ENCODE measurements at places on chromosomes 4 and X. TPM values are rescaled to one million over a fixed set of nuclear protein-coding genes. Genes with fewer than 3 reads are reported as not detected.
A peak's percentile ranks its signal among the peaks of the same experiment; 100 is the strongest.

DNA sequence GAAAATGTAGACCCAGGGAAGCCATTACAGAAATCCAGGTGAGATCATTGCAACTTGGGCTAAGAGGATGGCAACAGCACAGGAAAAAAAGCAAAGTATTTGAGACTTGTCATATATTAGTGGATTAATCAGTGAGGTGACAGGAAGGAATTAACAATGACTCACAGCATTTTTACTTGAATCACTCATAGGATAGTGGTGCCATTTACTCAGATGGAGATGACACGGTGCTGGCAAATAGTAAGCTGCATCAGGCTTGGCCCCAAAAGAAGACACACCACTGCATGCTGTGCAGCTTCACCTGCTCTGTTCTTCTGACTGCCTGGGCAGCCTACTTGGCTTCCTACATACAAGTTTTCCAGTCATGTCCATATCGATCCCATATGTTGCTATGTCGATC lies 144.8 kb downstream of the FRYL start:
- DNase-seq, result no peak

GRCh38 chr4:176323511-176324160 lies 3.9 kb downstream of the SPCS3 start:
- no peak for DNase-seq

DNA sequence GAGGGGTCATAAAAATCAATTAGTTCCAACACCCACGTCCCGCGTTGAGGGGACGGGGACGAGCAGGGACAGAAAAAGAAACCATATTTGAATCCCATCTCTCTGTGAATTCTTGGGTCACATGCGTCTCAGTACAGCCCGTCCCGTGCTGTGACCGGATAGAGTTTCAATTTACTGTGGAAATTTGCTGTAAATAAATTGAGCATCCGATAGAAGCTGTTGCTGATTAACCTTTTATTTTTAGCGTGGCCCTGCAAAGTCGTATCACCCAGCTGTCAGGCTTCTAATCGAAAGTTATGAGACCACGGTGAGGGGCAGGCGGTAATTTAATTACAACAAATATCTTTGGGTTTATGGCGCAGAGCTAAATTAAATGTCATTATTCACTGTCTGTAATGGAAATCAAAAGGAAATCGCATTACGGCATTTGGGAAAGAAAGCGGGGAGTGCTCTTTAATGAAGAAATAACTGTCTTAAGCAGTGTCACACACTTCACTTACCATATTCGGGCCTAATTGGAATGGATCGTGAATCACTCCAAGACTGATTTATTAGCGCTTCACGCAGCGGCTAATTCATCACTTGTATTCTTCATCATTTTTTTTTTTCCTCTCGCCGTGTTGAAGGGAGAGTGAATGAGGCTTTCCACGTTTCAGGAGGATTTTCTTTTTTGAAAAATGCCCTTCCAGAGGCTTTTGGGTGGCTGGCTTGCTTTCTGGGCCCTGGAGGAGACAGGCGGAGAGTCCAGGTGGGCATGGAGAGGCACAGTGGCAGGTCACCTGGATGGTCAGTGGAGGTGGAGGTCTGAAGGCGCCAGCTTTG lies 7.3 kb downstream of the SHOX start:
- DNase-seq, result no peak

- DNase-seq, result no peak
Measured at GRCh38 chr4:110467400-110467799, 8.6 kb upstream of the ENPEP start.

- DNase-seq, result no peak
Measured at GRCh38 chr4:138634915-138635314, 380.7 kb upstream of the NOCT start.

SLC49A3 gene
- 6.9 TPM for total RNA-seq

- no peak for DNase-seq
Measured at GRCh38 chrX:627995-628394, 2.6 kb upstream of the SHOX start.

DNA sequence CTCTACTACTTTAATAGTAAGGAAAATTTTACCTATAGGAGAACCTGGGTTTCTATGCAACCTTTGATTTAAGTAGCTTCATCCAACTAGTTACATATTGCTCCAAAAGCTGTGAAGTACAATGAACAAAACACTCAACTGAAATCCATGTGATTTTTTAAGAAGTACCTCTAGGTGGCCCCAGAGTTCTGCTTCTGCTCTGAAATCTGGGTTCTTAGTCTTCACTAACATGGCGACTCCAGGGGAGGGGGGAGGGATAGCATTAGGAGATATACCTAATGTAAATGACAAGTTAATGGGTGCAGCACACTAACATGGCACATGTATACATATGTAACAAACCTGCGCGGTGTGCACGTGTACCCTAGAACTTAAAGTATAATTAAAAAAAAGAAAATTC lies 73.4 kb upstream of the MAGEB2 start:
- DNase-seq, result no peak

GRCh38 chrX:73964579-73964978 lies 339.4 kb upstream of the ZCCHC13 start:
- no peak for DNase-seq

DNA sequence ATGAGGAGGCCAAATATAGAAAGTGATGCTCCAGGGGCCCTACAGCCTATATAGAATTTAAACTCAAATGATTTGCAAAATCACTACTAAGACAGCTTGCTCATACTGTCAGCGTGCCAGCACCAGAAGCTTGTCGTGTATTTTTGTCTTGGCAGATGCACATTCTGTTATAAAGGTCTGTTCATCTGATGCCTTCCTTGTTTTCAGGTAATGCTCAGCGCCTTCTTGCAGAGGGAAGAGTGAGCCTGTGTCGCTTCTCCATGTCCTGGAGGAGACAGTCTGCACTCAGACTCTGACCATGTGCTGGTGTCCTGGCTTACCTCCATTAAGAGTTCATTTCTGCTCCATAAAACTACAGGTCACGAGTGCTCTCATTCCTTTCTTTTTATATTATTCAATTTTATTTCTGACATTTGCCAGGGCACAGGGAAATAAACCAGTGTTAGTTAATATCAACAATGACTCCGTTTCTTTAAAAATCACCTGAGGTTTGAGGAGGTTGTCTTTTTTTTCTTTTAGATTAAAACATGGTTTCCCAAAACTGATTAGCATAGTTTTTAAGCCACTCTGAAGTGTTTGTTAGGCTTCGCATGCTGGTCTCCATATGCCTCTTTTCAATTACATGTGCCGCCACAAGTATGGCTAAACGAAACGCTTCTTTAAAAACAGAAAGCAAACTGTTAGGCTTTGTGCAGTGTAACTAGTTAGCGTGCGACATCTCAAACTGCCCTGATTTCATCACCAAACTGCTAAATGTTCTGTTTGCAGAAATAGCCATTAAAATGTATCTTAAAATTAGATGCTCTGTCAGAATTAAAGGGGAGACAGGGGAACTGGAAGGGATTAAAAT lies 215.2 kb upstream of the GK2 start:
- DNase-seq, result no peak

DNA sequence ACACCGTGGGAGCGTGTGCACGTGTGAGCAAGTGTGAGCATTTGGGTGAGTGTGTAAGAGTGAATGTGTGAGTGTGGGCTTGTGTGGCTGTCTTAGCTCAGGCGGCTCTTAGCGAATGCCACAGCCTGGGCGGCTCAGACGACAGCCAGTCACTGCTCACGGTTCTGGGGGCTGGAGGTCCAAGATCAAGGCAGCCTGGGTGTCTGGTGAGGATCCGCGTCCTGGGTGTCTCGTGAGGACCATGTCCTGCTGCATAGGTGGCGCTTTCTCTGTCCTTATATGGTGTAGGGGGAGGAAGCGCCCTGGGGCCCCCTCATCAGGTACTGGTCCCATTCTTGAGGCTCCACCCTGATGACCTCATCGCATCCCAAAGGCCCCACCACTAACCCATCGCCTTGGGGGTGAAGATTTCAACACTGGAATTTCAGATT lies 4.5 kb downstream of the DOK7 start:
- no peak for DNase-seq

DDX53 gene
- not detected for total RNA-seq

GRCh38 chr4:10061650-10062415 lies 40.5 kb upstream of the SLC2A9 start:
- no peak for DNase-seq

RAB9B gene
- 0.15 TPM for total RNA-seq

GRCh38 chr4:3128976-3129375 lies 54.5 kb downstream of the HTT start:
- no peak for DNase-seq

DNA sequence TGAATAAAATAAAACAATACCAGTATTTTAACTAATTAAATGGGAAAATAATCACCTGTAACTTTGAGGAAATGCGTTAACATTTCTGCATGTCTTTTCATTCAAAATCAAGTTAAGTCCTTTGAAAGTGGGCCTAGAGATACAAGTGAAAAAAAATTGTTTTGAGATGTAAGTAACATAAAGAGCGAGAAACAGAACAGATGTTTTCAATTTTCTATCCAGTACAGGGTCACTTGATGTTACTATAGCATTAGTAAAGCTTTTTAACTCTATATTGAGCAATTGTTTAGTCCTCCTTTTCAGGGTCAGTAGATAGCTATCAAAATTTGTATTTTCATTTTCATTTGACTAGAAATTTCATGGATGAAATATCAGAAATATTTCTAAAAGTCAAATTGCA lies 761.4 kb downstream of the CCSER1 start:
- DNase-seq, result no peak

ANOS1 gene
- 54.9 TPM for total RNA-seq

DNA sequence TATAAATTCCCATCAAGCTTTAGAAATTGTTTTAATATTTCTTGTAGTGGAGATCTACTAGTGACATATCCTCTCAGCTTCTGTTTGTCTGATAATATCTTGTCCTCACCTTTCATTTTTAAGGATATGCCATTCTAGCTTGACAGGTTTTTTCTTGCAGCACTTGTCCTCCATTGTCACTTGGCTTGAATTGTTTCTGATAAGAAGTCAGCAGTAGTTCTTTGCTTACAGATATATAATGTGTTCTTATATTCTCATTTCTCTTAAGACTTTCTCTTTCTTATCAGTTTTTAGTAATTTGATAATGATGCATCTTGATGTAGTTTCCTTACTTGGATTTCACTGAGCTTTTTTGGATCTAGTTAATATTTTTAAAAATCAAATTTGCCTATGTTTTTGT lies 120.6 kb upstream of the NUDT6 start:
- no peak for DNase-seq

DNA sequence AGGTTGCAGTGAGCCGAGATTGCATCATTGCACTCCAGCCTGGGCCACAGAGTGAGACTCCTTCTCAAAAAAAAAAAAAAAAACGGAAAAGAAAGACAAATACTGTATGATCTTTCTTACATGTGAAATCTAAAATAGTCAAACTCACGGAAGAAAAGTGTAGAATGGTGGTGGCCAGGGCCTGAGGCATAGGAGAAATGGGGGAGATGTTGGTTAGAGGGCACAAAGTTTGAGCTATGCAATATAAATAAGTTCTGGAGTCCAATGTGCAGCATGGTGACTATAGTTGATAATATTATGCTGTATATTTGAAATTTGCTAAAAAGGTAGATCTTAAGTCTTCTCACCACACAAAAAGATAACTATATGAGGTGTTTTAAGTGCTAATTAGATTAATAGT lies 1.3 kb upstream of the FGA start:
- DNase-seq, result no peak

GRCh38 chrX:10884246-10884645 lies 226.9 kb upstream of the HCCS start:
- DNase-seq, result no peak

DNA sequence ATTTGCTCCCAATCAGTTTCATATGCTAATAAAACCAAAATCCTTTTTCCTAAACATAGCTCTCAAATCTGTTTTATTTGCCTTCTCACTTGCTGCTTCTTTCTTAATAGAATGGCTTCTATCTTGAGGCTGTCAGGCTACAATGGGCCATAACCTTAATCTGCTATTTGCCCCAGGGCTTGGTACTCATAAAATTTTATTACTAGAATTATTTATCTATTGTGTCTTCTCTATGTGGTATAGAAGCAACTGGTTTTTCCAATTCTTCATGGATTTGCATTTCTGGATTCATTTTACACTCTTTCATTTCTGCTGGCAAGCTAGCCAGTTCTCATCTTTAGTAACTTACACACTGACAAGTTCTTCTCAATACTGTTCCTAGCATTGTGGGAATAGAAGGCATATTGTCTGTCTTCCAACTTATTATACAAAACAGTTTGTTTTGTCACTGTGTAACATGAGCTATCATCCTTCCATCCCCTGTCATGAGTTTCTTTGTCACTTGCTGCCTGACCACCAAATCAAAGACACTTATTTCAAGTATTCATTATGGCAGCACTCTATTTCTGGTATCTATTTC lies 96.6 kb upstream of the KCNIP4 start:
- DNase-seq, result no peak

GRCh38 chr4:86977621-86978184 lies 42.9 kb downstream of the AFF1 start:
- no peak for DNase-seq

DNA sequence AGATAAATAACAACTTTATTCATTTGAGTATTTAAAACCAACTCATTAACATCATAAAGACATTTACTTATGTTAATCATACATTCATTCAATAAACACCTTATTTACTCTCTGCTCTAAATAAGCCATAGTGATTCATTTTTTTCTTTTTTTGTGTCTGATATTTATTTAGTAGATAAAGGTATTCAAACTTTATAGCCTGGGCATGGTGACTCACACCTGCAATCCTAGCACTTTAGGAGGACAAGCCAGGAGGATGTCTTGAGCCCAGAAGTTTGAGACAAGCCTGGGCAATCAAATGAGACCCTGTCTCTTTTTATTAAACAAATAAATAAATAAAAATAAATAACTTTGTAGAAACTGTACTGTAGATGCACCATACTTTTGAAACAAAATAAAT lies 771.3 kb upstream of the PCDH7 start:
- no peak for DNase-seq

GRCh38 chrX:134144231-134144630 lies 92.8 kb upstream of the CCDC160 start:
- no peak for DNase-seq

NUP62CL gene
- total RNA-seq, result 4.3 TPM

GRCh38 chr4:117429061-117429460 lies 343.7 kb upstream of the TRAM1L1 start:
- DNase-seq, result peak; percentile 46

AVPR2 gene
- not detected for total RNA-seq

TLR1 gene
- total RNA-seq, result not detected

DNA sequence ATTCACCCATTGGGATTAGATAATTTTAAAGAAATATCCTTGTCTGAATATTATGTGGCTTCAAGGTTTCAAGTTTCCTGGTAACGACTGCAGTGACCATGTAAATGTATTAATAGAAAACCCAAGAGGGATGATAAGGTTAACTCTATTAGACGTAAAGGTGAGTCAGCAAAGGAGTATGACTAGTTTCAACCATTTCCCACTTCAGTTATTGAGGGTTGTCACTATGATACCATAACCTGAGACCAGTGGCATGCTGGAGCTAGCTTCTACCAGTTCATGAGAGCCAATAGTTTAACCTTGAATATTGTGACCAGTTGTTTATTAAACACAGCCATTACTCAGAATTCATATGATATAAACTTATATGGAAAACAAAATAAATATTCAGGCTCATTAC lies 270.1 kb downstream of the TMA16 start:
- DNase-seq, result no peak

GRCh38 chr4:106996490-106996889 lies 39.6 kb downstream of the DKK2 start:
- no peak for DNase-seq

SETD7 gene
- total RNA-seq, result 1.7 TPM

- DNase-seq, result no peak
Measured at GRCh38 chr4:175326796-175327195, 408.6 kb downstream of the ADAM29 start.
